Left renal pelvis (tissue), 4 donors: ENCODE measurements at places on chromosomes 11 and 22.
A peak's percentile ranks its signal among the peaks of the same experiment; 100 is the strongest.

- DNase-seq, result no peak
Observed at GRCh38 chr11:79049741-79050179, 391.1 kb downstream of the TENM4 start.

DNA sequence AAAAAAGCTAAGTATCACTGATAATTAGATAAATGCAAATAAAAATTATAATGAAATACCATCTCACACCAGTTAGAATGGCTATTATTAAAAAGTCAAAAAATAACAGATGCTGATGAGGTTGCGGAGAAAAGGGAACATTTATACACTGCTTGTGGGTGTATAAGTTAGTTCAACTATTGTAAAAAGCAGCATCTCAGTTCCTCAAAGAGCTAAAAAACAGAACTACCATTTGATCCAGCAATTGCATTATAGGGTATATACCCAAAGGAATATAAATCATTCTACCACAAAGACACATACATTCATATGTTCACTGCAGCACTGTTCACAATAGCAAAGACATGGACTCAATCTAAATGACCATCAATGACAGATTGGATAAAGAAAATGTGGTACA, 120.3 kb upstream of the ZBED5 start:
- no peak for DNase-seq

DNA sequence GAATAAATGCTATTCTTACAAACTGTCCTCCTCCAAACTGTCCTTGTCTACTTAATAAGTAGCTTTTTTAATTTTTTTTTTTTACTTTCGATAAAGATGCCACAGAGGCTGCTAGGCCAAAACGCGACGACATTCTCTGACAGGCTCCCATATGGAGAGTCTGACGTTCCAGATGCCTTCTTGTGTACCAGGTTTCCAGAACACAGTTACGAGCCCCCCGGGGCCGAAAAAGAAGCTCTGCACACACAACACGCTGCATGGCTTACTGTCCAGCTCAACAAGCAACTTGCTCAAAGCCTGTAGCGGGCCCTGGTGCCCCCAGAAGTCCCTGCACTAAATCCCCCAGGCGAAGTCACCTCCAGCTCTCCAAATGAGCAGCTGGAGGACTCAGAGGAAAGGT, 39.3 kb downstream of the LARGE1 start:
- no peak for DNase-seq

DNA sequence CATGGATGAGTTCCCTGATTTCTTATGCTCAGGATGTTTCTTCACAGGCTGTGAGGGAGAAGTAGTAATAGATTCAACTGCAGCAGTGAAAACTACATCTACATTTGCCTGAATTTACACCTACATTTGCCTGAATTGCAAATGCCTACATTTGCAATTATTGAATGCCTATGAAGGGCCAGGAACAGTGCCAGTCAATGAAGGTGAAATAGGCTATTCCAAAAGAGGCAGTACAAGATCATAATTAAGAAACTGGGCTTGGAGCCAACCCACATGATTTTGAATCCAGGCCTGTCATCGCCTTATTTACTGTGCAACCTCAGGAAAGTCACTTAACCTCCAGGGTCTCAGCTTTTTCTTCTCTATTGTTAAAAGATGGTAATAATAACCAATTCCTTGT, 1353.3 kb downstream of the FAM181B start:
- DNase-seq, result no peak

GRCh38 chr11:46952553-46952952, 16.0 kb downstream of the CSTPP1 start:
- no peak for DNase-seq

DNA sequence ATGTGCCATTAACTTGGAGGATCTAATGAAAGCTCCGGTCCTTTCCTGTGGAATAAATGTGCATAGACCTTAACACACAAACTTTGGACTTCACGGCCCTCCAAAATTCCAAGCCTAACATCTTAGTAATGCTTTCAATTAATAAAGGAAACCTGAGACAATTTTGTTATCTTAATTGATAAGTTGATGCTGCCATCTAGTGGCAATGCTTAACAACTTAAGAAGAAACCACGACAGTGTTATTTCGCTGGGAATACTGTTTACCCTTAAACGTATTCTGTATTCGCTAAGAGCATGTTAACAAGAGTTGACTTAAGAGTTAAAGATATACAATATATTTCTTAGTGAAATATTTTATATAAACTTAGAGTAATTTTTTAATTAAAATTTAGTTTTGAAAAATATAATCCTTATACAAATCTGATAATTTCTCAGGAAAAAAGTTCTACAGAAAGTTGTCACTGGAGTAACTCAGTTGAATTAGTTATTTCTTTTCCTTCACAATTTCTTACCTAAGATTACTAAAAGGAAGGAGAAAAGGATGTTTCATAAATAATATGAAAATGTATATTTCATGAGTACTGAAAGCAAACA, 35.0 kb upstream of the OR9G4 start:
- peak; percentile 5 for DNase-seq

DNA sequence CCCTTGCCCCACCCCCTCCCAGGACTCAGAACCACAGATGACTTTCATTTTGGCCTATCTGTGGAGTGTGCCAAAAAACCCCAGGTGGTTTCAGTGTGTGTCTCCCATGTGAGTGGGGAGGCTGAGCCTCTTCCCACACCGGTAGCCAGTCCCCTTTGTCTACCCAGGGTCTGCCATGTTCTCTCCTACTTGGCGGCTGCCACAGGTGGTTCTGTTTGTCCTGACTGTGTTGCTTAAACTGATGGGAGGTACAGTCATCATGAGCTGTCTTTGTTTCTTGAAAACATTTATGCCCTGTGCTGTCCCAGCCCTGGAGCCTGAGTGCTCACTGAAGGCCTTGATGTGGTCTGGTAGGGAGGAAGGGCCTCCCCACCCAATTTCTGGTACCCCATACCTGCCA, 39.7 kb upstream of the SUSD2 start:
- DNase-seq, result no peak
